ENCODE measurements at places on chromosomes 7 and 10.

DNA sequence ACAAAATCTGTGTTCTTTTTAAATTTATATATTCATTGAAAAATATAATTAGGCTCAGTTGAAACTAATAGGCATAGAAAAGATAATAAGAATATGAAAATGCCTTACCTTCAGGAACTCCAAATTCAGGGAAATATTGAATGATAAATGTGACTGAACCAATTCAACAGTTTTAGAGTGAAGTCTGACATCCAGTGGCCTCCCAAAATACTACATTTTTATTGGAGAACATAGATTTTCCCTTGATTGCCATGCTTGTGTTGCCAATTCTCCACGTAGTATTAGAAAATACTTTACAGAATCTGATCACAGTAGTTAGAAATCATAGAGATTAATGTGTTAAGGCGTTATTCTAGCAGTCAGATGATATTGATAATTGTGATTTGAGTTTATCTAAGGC, 1246.7 kb downstream of the GATA3 start:
- DNase-seq, result peak; percentile 18

- peak; percentile 28 for DNase-seq
Observed at GRCh38 chr7:84331616-84332015, 137.0 kb upstream of the SEMA3A start.

- peak; percentile 66 for DNase-seq
Observed at GRCh38 chr7:79930604-79931003, 204.0 kb upstream of the GNAI1 start.

- no peak for DNase-seq
Observed at GRCh38 chr7:122040147-122040546, 103.9 kb downstream of the AASS start.

DNA sequence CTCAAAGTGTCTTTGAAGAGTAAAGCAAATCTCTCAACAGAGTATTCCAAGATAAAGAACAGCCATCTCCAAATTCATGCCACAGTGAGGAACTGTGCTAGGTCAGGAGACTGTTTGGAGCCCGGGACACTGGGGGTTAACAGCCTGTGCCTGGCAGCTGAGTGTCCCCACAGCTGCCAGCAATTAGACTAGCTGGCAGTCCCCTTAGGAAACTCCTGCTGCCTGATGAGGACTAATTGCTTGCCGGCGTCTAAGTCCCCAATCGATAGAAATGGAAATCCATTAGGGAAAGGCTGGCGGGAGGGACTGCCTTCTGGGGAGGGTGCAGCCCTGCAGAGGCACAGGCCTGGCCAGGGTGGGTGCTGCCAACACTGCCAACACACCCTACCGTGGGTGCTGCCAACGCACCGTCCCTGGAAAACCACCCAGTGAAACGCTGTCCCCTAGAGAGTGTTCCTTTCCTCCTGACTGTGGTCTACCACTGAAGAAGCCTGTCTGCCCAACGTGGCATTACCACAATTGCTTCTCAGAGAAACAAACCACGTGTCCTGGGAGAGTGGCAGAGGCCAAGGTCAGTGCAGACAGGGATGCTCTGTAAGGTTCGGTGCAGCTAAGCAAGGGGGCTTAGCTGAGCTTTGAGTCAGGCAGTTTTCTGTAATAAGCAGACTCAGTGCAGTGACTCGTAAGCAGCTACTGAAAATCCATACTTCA, 60.8 kb downstream of the XRCC2 start:
- DNase-seq, result peak; percentile 2

GRCh38 chr7:120703585-120704240, 154.2 kb downstream of the TSPAN12 start:
- DNase-seq, result no peak

DNA sequence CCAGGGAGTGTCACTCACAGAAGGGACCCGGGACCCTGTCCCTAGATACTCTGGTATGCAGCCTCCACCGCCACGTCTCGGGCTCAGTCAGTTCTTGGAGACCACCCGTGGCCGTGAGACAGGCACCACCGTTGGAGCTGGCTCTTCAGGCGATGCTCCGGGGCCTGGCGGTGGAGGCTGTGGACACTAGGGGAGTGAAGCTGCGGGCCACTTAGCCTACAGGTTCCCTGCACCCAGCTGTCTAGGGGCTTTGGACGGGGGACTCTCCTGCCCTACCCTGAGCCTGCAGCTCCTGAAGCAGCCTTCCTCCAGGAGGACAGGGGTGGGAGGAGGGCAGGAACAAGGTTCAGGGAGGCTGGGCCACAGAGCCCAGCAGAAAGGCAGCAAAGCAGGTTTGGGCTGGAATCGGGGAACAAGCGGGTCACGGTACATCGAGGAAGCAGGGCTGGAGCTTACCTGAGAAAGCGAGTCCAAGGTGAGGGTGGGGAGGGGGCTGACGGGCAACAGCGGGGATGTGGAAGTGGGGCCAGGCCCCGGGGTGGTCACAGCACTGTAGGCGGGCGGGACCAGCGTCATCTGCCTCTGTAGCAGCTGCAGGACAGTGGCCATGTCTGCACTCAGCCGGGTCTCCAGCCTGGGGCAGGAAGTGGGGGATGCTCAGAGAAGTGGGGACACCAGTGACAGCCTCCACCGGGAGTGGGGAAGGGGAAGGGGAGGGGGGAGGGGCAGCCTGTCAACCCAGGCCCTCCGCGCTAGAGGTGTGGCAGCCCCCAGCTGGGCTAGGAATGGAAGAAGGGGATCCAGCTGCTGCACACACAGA, 31.5 kb downstream of the KCNH2 start:
- DNase-seq, result no peak

DNA sequence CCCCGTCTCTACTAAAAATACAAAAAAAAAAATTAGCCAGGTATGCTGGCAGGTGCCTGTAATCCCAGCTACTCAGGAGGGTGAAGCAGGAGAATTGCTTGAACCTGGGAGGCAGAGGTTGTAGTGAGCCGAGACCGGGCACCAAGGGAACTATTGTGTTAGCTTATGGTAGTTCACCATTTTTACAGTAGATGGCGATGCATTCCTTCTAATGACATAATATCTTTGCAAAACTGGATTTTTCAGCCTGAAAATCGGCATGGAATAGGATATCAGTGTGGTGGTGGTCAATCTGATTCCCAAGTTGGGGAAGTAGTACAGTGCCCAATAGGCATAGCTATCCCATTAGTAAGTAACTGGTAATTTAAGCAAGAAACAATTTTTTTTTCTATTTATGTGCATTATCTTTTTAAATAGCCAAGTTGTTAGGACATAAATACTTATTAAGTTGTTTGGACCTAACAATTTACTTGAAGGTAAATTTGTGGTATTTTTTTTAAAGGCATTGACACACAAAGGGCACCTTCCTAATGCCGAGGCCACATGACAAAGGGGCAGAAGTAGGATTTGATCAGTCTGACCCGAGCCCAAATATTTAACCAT, 17.6 kb upstream of the IMPDH1 start:
- peak; percentile 66 for DNase-seq

GRCh38 chr7:105112440-105113418, 98.7 kb downstream of the KMT2E start:
- DNase-seq, result no peak

DNA sequence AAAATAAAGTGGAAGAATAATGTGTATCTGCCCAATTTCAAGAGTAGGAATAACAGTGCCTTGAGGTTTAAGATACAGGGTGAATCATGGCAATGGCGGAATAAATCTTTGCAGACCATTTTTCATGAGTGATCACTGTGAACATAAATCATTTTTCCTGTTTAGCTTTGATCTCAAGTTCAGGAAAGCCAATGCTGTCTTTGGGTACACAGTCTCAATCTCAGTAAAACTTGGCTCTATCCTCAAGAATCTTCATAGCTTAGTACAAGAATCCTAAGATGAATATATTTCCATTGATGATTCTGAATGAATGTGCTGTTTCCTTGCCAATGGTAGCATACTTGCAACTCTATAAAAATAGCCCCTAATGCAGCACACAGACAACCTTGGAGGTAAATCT, 6.8 kb downstream of the NAMPT start:
- peak; percentile 68 for DNase-seq

- no peak for DNase-seq
Observed at GRCh38 chr7:52726986-52727385, 308.4 kb upstream of the POM121L12 start.

DNA sequence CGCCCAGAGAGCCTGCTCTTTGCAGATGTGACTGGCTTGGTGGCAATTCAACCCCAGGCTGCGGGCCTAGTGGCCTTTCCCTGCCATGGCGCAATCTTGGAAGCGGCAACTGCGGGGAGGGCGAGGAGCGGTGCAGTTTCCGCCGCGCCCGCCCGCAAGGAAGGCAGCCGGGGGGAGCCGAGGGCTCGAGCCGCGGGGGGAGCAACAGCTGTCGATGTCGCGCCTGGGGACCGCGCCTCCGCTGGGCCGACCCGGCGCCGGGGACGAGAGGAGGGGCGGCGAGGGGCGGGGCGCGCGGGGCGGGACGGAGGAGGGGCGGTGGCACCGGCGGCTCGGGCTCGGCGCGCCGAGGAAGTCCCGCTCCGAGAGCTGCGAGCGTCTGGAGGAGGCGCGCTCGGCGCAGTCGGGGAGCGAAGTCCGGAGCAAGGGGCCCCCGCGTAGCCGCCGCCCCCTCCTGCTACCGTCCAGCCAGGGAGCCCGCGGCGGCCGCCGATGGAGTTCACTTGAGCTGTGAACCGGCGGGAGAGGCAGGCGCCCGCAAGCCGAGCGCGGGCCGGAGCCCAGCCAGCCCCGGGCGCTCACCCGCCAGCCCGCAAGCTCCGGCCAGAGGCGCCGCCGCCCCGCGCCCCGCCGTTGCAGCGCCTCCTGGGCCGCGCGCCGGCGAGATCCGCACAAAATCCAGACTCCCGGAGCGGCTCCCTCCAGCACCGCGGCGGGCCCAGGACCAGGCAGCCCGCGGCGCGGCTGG, 438.1 kb upstream of the GALNT17 start:
- peak; percentile 56 for DNase-seq

DNA sequence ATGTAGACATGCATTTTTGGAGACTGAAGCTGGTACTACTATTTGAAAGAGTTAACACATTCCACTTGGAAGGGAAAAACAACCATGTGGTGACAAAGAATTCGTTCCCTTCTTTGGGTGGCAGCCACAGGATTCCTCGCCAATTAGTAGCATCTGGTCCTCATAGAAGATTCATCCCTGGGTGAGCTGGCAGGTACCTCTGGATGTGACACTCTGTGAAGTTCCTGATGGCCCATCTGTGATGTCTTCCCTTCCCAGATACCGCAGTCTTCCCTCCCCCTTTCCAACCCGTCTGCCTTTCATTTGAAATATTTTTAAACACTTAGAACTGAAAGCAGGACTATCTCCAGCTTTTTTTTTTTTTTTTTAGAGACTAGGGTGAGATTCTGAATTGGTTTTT, 569.5 kb downstream of the TYW1 start:
- DNase-seq, result no peak

DNA sequence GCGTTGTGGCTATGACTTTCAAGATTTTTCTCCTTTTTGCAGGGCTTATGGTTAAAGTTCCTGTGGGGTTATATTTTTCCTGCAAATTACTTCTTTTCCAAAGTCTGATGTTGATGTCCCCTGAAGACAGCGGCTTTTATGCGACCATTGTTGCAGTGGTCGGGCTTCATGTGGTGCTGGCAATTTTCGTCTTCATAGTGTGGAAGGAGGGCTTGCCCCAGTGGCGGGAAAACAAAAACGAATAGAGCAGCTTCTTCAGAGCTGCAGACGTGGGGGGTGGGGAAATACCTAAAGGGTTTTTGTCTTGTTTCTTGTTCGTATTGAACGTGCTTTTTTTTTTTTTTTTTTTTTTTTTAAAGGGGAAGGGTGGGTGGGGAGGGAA, 53.8 kb downstream of the MCMBP start:
- peak; percentile 13 for DNase-seq

DNA sequence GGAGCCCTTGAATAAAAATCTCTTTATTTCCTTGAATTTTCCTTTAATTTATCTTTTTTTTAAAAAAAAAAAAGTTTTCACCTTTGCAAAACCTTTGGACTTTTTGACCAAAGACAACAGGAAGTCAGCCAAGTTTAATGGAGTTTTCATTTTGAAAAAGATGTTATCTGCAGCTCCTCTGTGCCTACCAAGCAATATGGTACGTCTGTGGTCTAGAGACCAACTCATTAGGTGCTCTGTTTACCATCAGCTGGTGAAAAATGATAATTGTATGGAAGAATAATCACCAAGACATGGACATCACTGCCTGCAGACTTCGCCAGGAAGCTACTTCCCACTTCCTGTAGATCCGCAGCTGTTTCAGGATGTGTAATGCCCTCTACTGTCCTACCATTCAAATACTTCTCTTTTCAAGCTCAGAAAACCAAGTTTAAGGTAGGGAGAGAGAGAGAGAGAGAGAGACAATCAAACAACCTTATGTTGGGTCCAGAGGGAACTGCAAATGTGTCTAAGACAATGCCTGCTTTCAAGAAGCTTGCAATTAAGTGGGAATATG, 18.7 kb downstream of the PLXNA4 start:
- peak; percentile 28 for DNase-seq

GRCh38 chr10:43120116-43120928, 17.9 kb upstream of the CSGALNACT2 start:
- DNase-seq, result no peak

DNA sequence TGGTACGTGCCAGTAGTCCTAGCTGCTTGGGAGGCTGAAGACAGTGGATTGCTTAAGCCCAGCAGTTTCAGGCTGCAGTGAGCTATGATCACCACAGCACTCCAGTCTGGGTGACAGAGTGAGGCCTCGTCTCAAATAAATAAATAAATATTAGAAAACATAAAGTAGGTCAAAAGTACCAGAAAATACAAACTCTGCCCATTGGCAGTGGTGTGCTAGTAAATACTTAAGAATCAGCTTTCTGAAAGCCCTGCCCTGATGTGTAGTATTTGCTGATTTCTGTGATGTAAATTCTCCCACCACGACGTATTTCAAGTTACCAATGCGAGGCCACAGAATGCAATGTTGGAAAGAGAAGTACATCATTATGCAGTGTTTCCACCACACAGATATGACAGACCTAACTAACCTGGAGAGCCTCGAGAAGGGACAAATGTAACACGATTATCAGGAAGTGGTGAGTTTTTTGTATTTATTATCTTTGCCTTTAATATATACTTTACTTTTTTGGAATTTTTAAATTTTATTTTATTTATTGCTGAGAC, 11.8 kb upstream of the MAP3K8 start:
- no peak for DNase-seq

DNA sequence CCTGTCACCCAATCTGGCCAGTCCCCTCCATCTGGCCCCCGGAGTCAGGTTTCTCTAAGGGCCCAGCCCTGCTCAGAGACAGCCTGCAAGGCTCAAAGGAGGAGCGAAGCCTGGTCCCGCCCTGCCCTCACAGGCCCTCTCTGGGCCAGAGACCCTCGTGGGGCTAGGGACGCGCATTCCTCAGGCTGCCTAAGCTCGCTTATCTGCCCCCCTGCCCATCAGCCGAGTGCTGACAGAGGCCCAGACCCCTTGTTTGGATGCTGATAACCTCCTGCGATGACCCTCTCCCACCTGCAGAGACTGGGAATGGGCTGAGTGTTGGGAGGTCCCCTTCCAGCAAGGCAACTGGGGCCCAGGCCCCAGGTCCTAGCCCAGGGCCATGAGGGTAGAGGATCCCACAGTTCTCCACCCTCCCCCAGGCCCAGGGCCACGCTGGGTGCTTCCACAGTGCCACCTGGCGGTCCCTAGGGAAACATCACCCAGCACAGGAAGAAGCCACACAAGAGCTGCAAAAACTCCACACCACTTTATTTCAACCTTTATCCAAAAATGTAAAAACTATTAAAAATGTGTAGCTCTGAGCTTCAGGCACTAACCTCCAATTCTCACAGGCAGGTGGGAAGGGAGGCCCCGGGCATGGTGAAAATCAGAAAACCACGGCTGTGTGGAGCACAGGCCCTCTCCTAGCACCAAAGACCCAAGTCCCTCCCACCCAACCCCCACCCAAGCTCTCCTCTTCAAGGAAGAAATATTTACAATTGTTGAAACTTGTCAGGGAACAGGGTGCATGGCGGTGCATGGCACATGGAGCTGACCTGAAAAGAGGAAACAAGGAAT, 2.2 kb downstream of the NPM3 start:
- DNase-seq, result peak; percentile 57

- DNase-seq, result peak; percentile 59
Observed at GRCh38 chr7:102925976-102926782, 13.4 kb downstream of the LRRC17 start.

Data from fibroblast of upper back skin (primary cell).